Fibroblast of the aortic adventitia (primary cell): ENCODE measurements at places on chromosomes 12 and 14.

DNA sequence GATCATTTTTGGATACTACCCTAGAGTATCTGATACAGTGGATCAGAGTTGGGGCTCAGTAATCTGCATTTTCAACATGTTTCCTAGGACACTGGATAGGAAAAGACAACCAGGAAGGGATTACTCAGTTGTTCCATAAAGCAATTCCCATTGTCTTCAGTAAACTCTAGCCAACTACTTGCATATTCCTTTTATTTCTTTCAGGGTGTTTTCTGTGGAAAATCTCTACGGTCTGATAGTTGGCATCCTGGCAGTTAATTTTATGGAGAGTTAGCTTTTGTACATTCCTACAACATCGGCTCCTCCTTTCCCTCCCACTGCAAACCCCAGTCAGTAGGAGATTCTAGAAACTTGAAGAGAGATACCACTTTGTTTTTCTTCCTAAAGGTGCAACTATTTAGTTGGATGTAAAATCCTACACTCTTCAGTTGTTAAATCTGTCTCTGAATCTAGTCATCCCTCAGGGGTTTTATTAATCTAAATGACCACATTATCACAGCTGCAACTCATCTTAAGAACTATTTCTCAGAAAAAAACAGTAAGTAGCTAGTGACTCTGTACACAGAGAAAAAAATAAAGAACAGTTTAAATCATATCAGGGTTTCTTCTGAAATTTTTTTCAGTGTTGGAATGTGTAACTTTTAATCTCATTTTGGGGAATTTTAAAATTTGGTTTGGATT lies 103.9 kb downstream of the PDE3A start:
- peak; percentile 48 for DNase-seq

DNA sequence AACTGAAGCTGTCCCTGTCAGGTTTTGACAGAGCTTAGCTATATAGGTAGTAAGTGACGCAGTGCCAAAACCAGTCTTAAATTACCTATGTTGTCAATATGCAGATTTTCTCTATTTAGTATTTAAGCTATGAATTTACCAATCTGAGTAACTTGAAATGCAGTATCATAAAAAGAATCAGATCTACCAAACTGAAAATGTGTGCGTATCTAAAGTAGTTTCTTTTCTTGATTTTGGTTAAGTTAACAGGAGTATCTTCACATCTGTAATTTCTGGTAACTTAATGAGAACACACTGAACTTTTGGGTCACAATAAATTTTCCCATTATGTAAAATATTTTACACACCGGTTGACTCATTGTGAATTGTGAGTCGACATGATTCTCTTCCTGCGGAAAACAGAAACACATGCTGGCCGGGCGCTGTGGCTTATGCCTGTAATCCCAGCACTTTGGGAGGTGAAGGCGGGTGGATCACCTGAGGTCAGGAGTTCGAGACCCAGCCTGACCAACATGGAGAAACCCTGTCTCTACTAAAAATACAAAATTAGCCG lies 45.1 kb downstream of the TRAF3 start:
- no peak for DNase-seq

DNA sequence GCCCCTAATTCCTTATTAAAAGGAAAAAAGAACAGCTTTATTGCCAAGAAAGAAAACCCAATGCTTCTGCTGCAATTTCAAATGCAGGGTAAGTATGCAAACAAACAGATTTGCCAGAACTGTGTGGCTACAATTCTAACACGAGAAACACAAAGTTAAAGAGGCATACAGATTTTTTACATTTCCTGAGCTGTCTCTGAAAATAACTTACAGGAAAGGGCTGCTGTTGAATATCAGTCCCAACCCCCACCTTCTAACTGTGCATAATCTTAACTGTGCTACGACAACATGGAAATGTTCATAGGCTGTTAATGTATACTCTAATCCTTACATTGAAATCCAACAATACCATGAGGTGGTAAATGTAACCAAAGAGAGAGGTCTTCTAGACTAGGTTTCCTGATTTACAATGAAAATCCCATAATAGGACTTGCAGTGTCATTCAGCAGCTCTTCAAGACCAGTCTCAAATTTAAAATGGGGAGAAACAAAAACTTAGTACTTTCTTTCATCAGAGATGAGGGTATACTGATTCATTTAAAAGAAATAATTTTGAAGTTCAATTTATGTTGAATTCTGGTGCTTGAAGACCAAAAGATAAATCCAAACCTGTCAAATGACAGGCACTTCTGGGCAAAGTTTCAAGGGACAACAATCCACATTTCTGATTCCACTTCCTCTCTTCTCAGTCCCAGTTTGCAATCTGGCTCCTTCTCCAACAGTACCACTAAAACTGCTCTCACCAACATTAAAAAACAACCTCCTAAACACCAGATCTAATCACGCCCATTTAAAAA lies 14.4 kb downstream of the FGD6 start:
- DNase-seq = peak; percentile 40

DNA sequence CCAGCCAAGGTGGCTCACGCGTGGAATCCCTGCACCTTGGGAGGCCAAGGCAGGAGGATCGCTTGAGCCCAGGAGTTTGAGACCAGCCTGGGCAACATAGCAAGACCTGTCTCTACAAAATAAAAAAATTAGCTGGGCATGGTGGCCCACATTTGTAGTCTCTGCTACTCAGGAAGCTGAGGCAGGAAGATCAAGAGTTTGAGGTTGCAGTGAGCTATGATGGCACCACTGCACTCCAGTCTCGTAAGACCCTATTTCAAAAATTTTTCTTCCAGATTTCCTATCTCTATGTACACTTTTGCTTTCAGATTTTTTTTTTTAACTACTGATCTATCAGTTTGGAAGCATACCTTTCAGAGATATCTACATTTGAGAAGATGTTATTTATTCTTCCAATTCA lies 15.3 kb downstream of the SNX6 start:
- DNase-seq = no peak

DNA sequence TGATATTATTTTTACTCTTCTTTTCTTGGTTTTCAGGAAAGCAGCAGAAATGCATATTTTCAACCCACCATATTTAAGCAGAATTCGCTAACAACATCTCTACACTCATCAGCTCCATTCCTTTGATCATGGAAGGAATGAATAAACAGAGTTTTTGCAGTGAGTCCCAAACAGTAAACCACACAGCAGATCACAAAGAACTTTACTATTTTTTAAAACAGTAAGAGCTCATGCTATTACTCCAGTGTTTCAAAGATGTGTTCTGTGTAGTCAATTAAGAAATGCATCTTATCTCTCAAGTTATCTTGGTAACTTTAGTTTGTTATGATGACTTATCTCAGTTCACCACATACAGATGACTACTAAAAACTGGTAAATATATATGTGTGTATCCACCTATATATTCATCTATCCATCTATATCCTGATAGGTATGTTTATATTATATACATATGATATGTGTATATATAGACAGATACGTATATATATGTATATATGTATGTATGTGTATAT lies 843.5 kb downstream of the BCL11B start:
- DNase-seq = no peak

- no peak for DNase-seq
Measured at GRCh38 chr14:102798926-102799325, 21.7 kb downstream of the TRAF3 start.

GRCh38 chr12:10873378-10873777 lies 10.7 kb downstream of the PRH1 start:
- DNase-seq = peak; percentile 66

GRCh38 chr12:120999191-121000120 lies 16.8 kb downstream of the C12orf43 start:
- peak; percentile 90 for DNase-seq

GRCh38 chr12:102441077-102441596 lies 39.2 kb downstream of the IGF1 start:
- no peak for DNase-seq

GRCh38 chr12:28905220-28905955 lies 243.7 kb upstream of the FAR2 start:
- DNase-seq = no peak

DNA sequence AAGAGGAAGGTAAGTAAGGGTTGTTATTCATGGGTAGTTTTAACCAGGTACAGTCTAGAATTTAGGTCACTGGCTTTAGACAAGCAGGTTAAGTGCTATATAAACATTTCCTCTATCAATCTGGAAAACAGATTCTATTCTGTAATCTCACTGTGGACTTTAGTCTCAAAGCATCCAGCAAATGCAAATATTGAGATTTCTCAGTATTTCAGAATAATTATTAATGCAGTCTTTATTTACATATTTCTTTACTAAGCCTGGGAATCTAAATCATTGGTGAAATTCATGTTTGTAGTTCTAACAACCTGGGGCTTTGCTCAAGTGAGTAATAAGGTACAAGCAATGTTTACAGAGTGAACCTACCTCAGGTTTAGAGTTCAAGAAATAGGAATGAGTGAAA lies 61.9 kb downstream of the SLC41A2 start:
- no peak for DNase-seq

DNA sequence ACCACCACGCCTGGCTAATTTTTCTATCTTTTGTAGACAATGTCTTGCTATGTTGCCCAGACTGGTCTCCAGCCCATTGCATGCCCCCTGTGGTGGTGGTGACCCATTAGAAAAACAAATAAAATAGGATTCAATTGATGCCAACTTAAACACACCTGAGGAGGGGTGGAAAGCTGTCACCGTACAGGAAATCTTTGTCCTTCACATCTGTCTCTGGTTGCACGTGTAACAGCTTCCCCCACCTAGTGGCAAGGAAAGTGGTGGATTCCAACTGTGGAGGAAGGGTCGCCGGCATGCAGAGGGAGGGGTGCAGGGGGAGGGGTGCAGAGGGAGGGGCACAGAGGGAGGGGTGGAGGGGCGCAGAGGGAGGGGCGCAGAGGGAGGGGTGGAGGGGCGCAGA lies 26.1 kb upstream of the GPR68 start:
- DNase-seq = no peak

- DNase-seq = no peak
Measured at GRCh38 chr14:87084908-87085307, 908.1 kb downstream of the GALC start.

GRCh38 chr14:32603992-32604565 lies 275.0 kb downstream of the AKAP6 start:
- DNase-seq = no peak

- peak; percentile 56 for DNase-seq
Measured at GRCh38 chr14:31568161-31568560, 7.0 kb downstream of the NUBPL start.

GRCh38 chr14:103066399-103066798 lies 9.1 kb upstream of the CDC42BPB start:
- no peak for DNase-seq

GRCh38 chr14:102501751-102502315 lies 7.7 kb downstream of the ANKRD9 start:
- DNase-seq = no peak

DNA sequence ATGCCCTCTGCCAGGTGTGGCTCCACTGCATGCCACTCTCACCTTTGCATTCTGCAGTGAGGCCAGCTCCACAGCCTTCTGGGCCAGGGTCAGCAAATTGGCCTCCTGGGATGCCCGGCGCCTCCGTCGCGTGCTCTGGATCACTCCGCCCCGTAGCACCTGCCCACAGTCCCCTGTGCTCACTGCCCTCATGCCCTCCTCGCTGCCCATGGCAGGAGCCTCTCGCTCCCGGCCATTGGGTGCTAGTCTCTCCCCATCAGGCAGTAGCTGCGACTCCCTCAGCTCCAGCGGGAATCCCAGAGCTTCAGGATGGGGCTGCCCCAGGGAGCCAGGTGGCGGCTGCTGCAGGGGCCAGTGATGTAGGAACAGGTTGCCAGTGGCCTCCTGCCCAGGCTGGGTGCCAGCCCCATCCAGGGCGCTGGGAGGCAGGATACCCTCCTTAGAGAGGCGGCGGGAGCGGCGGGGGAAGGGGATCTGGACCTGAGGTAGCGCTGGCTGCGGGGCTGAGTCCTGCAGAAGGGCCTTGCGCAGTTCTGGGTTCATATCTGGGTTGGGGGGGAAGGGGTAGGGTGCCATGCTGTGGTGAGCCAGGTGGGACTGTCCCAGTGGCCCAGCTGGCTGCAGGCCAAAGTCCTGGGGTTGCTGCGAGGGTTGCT lies 24.5 kb upstream of the PNMA1 start:
- no peak for DNase-seq

DNA sequence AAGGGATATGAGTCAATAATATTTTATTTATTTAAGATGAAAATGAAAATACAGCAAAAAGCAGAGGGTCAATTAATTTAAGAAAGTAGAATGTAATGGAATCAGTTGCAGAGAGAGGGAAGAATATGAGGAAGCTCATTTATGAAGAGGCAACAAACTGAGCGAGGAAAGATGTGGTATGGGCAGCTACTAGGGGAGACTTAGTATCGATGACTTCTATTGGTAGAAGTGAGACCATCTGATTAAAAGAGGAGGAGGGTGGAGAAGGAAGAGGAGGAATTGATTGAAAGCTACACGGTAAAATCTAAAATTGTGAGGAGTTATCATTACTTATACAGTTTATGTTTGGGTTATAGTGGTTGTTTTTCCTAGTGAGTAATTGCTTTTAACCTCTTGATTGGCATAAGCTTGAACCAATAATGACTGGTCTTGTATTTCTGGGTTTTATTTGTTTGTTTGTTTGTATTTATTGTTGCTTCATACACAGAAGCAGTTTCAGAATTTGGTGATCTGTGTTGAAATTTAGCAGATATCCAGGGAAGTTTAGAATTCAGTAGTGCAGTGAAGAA lies 121.0 kb downstream of the LRRIQ1 start:
- no peak for DNase-seq

DNA sequence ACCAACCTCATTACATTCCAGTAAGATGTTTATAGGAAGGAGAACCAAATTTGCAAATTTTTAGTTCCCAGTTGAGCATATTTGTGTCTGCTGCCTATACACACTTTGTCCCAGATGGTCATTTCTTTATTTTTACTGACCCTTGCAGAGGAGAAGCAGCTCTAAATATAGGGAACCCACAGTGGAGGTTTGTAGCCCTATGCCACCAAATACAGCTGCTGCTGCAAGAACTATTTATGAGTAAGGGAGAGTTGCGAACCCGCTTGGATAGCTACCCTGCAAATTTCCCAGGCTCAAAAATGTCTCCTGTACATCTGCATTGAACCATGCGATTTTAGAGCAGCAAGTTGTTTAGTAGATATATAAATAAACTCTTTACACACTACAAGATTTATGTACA lies 48.2 kb downstream of the NAV3 start:
- DNase-seq = no peak

DNA sequence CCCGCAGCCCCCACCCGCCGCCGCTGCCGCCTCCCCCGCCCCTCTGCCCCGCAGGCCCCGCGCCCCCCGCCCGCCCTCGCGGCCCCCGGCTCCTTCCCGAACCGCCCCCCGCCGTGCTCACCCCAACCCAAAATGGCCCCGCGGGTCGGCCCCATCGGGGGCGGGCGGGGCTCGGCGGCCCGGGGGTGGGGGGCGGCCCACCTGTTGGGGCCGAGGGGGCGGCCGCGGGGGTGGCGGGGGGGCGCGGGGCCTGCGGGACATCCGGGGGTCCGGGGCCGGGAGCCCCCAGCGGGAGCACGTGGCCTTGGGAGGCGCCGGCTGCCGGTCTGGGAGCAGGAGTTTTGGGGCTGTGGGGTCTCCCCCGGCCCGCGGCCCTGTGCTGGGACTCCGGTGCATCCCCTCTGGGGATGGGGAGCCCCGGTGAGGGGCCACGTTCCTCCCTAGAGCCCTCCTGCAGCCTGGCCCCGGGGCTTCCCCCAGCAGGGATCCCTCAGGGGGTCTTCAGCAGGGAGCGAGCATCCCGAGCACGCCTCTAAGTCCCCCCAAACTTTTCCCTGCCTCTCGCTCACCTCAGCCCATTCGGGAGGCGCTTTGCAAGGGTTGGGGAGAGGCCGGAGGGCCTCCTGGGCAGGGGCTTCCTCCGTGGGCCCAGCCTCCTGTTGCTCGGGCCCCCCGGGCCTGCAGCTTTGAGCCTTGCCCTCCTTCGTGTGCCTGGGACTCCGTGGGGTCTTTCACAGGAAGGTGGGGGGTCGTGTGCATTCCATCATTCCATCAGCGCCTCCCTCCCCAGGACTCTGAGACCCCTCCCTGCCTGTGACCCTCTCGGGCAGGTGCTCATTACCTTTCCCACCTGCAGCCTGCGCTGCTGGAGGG lies 710 bp downstream of the MTA1 start:
- no peak for DNase-seq
